Stimulated activated CD4-positive, alpha-beta T cell treated with anti-CD3 and anti-CD28 coated beads, Interleukin-4, amount 100 ng/mL, for 4 hours (primary cell): ENCODE measurements at places on chromosomes 3 and 15.
A peak's percentile ranks its signal among the peaks of the same experiment; 100 is the strongest.

GRCh38 chr3:167872941-167873340 is 137.4 kb downstream of the SERPINI1 start:
- no peak for DNase-seq

DNA sequence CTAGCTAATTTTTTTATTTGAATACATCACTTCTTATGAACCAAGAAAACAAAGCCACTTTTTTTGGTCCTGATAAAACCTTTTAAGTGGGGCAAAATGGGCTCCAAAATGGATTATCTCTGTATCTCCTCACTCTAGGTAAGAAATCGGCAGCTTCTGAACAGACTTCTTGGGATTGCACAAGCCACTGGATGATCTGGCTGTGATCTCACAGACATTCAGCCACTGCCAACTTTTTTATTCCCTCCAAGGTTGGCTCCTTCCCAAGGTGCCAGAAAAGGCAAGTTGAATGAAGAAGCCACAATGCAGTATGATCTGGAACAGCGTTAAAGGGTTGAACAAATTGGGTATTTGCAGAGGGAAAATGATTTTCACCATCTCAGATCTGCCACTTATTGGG is 73.2 kb downstream of the PRICKLE2 start:
- DNase-seq = no peak

GRCh38 chr3:120432150-120432860 is 18.5 kb downstream of the FSTL1 start:
- DNase-seq = no peak

DNA sequence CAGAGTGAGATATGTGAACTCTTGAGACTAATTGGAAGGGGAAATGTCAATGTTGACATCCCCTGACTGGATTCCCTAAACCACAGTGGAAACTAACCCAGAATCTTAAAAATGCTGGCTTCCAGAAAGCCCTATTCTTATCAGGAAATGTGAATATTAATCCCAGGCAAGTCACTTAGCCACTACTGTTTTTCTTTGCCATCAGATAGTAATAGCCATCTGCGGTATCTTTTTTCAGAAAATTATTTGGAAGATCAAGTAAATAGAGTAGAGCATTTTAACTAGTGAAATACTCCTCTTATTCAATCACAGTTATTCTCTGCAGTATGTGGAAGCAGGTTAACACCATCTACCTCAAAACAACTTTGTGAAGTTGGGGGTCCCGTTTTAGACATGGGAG is 318.9 kb downstream of the RORA start:
- DNase-seq = no peak

DNA sequence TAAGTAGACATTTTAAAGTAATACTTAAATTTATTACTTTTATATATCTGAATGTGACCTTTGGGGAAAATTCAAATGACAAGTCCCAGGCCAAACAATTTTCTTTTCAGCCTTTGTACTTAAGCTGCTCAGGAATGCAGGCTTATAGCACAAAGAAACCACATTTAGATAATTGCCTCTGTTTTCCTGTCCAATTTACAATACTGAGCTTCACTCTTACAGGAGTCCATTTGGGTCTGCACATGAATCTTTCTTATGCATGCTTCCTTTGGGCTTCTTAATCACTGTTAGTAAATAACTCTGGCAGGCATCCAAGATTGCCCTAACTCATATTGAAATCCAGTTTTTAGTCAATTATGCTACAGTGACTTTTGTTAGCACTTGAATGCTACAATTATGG is 459.4 kb upstream of the TGFBR2 start:
- DNase-seq = no peak

- no peak for DNase-seq
These were observed 28.8 kb downstream of the WNT5A start for GRCh38 chr3:55458181-55458790.

DNA sequence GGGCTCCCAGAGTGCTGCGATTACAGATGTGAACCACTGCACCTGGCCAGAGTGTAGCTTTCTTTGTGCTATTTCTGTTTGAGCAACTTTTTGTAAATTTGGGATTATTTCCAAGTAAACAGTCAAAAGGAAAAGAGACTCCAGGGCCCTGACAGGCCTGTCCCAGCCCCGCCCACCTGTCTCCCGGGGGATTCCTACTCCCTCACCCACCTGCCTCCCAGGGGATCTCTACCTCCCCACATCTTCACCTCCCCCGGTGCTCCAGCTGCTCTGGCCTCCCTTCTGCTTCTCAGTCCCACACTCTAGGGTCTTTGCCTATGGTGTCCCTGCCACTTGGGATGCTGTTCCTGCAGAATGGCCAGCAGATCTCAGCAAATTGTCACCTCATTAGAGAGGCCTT is 7.0 kb downstream of the RHCG start:
- DNase-seq = no peak

DNA sequence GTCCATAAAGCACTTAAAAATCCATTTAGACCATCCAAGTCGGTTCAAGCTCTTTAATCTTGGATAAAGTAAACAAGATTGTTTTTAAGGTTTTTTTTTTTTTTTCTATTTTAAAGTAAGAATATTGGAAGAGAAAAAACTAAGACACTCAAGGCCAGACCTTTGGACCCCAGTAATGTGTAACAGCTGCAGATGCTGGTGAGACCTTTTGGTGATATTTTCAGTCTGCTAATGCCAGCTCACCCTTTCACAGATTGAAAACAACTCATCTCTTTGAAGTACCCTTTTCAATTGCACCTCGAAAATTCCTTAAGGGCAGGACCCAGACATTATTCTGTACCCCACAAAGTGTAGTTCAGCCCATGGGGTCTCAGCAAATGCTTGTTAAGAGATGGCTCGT is 260.7 kb upstream of the CTNNB1 start:
- no peak for DNase-seq

GRCh38 chr3:27342267-27342666 is 26.9 kb downstream of the NEK10 start:
- no peak for DNase-seq

- DNase-seq = no peak
These were observed 5.2 kb upstream of the C3orf85 start for GRCh38 chr3:109131276-109131675.

DNA sequence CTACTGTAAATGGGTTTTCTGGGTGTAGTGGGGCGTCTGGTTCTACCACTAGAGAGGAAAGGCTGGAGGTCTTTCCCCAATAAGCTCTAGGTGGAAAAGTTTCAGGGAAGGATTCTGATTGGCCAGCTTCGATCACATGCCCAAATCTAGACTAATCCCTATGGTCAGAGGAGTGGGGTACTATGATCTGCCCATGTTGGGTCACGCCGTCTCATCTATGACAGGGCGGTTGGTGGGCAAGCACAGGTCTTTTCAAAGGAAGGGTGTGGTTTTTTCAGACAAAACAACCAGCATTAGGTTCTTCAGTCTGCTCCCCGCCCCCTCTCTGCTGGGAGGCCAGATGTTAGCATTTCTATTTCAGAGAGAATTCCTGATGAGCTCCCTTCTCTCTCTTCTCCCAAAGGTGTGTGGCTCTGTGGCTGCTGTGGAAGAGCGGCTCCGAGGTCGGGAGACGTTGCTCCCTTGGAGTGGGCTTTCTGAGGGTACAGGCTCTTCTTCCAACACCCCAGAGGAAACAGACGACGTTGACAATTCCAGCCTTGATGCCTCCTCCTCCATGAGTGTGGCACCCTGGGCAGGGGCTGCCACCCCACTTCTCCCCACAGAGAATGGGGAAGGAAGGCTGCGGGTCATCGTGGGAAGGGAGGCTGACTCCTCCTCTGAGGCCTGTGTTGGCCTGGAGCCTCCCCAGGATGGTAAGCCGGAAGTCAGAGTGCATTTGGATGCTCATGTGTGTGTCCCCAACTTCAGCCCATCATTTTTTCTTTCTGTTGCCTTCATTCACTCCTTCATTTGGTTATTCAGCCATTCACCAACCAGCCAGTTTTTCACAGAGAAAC is 9.7 kb upstream of the TATDN2 start:
- no peak for DNase-seq

- no peak for DNase-seq
These were observed 134.1 kb upstream of the MNS1 start for GRCh38 chr15:56598991-56599390.

DNA sequence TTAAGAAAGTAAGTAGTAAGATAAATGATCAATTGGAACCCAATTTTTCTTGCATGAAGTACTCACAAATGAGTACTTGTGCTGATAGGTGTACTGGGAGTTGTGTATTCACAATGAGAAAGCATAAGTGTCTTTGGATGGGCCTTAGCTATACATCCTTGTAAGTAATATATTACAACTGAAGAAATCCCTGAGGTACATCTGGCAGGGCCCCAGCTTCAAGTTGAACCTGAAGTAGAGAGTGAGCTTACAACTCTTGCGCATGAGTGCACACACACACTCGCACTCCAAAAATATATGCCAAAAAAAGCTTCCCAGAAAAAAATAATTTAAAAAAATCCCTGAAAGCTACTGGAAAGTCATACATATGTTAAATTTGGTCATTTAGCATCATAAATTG is 222.5 kb downstream of the ROBO2 start:
- DNase-seq = no peak

DNA sequence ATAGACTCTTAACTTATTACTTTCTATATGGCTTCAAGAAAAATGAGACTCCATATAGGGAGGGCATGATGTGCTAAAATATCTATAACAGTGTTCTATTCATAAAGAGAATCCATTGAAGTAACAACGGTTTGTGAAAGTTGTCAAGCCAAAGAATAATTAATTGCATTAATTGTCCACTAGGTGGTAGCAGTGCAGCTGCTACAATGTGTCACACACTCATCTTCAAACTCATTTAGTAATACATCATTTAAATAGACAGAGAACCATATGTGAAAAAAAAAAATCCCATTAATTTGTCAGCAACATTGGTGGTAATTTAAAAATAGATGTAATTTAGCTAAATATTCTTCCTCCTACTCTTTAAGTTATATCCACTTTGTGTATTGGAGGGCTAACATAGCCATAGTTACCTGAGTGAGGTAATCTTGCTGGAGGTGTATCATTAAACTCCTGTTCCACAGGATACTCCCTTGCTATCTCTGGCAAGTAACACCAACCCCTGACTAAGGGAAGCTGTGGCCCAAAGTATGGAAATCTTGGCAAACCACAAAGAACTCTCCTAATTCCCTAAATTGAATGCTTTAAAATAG is 3.7 kb upstream of the CPA3 start:
- DNase-seq = no peak

DNA sequence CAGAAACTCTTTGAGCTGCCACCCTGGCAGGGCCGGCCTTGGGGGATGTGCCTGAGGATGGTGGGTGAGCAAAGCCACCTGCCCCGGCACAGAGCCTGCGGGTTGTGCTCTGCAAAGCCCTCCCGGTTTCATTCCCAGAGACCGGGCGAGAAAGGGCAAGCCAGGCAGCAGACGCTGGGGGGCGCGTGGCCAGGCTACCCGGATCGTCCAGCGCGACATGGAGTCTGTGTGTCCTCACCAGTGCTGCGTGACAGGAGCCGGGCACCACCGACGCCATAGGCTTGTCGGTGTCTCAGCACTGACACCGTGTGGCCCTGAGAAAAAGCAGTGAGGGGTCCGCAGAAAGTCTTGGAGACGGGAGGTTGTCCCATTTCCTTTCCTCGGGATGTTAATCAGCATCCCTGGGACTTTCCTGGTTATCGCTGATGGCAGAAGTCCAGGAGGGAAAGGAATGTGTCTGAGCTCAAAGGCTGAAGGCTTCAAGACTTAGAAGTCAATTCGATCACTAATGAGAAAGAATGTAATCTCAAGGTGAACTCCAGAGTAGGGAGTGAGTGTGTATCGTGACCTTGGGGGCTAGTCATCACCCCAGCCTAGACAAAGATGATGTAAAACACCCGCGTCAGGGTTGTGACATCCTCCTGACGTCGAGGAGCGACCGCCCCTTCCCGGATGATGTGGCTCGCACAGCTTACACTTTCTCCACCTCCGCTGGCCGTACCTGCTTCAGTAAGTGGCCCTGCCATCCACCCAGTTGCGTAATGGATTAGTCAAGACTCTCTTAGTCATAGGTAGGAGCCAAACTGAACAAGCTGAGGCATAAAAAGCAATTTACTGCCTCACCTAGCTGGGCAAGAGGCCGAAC is 36.3 kb upstream of the PLA2G4E start:
- DNase-seq = peak; percentile 64

DNA sequence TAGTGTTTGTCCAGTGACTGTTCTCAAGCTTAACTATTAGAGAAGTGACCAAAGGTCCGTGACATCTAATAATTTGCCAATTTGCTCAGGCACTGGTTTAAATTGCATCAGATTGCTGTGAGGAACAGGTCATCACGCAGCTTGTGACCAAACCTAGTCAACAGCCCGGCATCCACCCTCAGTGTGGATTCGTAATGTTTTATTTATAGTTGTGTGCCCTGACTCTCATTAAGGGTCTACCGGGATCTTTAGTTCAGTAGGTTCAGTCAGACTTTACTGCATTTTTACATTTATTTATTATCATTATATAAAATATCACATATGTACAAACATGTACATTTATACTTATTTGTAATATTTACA is 46.4 kb upstream of the PGPEP1L start:
- DNase-seq = no peak

- DNase-seq = peak; percentile 90
These were observed at the start of gene TRIP4 for GRCh38 chr15:64387562-64388168. Gene TRIP4 (plus strand): TSS chr15:64387836. CDS start chr15:64387864, 28 bp downstream.

DNA sequence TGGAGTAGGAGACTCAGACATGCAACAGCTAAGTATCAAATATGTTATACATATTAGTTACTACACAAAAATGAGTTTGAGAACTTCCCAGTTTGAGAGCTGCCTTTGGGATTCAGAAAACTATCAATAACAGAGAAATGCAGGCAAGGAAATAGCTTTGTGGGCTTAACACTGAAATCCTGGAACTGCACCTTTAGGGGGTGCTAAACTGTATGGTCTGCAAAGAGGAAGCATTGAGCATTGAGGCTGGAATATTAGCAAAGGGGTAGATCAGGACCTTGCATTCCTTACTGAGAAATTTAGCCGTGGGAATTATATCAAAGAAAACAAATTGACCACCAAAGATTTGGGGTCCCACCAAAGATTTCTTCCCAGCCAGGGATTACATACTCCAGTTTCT is 580.0 kb downstream of the ZNF385D start:
- no peak for DNase-seq

DNA sequence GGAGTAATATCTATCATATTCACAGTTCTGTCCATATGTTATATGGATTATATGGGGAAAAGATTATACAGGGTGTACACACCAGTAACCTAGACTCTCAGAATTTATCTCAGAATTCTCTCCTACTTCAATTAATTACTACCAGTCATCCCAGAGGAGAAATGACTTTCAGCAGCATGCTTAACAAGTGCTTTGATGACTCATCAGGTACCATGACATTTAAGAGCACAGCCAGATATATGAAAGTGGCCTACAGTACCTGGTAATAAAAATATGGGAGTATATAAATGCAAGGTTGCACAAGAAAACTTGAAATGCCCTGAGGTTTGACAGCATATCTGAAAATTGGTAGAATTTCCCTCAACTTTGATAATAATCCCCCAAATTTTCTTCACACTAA is 1273.0 kb downstream of the OTOL1 start:
- no peak for DNase-seq

DNA sequence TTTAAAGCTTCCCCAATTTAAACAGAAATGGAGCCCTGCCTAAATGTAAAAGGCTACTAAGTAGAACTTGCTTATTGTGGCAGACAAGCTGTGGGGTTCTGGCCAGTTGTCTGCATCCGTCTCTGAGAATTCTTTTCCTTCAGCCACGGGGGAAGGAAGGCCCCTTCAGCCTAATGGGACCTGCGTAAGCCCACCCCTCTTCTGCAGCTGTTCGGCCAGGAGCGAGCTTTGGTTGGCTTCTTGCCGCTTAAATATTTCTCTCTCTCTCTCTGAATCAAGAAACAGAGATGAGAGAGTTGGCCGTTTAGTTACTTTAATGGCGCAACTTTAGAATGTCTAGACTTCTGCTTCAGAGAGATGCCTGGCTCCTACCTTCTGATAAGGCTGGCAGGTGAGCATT is 151.7 kb upstream of the PROK2 start:
- DNase-seq = no peak
